ENCODE measurements at places on chromosomes 12 and 14.
A peak's percentile ranks its signal among the peaks of the same experiment; 100 is the strongest.

DNA sequence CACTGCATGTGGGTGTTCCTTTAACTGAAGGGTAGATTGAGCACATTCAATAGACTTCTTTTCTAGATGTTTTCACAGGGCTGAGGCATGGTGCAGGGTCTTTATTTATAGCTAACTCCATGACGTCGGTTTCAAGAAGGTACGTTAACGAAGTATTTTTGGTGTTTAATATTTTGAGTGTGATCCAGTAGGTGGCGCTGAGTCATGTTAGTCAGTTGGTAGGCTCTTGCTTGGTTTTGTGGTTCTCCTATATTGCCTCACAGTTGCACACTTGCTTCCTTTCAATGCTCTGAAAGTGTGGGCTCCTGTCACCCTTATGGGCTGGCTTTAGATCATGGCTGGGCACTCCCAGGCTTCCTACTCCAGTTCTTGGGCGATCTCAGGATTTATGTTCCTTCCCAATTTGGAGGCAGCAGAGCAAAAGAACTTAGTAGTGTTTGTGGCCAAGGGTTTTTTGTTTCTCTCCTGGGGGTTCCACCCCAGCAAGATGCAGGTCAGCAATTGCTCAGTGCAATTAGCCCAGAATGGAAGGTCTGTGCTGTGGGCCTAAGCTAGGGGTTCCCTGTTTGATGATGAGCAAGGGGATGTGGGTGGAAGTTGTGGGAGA is 471.6 kb upstream of the FOXG1 start:
- peak; percentile 70 for DNase-seq

- no peak for DNase-seq
These were observed 20.4 kb downstream of the ASB2 start for GRCh38 chr14:93955850-93956481.

DNA sequence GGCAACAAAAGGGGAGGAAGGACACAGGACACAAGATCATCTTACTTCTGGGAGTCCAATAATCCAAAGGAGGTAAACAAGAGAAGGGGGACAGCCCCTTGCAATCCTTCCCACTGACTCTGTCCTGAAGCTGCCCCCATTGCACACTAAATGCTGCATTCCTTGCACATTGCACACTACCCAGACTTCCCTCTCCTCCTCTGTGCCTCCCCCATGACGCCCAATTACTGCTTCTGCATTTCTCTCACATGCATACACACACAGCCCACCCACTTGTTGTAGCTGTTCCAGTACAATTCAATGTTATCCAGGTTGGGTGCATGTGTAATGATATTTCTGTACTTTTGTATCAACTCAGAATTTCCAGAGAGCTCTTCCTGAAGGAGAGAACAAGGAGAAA is 5.5 kb downstream of the NDRG2 start:
- no peak for DNase-seq

GRCh38 chr12:76489737-76490136 is 69.8 kb downstream of the OSBPL8 start:
- DNase-seq = no peak

DNA sequence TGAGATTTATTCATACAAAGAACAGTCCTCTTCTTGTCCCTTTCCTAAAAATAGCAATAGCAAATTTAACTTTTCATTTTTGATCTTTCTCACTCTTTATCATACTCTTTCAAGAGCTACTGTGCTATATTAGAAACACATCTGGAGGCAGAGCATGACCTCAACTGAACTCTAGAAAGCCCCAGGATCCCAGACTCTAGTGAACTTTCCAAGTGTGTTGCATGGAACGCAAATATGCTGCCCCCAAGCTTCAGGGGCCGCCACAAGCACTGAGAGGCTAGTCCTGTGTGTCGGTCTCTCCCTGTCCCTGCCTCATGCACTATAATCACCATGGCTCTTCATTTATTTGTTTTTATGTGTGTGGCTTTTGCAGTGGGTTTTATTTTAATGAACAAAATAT is 38.7 kb upstream of the ZNF641 start:
- DNase-seq = no peak

DNA sequence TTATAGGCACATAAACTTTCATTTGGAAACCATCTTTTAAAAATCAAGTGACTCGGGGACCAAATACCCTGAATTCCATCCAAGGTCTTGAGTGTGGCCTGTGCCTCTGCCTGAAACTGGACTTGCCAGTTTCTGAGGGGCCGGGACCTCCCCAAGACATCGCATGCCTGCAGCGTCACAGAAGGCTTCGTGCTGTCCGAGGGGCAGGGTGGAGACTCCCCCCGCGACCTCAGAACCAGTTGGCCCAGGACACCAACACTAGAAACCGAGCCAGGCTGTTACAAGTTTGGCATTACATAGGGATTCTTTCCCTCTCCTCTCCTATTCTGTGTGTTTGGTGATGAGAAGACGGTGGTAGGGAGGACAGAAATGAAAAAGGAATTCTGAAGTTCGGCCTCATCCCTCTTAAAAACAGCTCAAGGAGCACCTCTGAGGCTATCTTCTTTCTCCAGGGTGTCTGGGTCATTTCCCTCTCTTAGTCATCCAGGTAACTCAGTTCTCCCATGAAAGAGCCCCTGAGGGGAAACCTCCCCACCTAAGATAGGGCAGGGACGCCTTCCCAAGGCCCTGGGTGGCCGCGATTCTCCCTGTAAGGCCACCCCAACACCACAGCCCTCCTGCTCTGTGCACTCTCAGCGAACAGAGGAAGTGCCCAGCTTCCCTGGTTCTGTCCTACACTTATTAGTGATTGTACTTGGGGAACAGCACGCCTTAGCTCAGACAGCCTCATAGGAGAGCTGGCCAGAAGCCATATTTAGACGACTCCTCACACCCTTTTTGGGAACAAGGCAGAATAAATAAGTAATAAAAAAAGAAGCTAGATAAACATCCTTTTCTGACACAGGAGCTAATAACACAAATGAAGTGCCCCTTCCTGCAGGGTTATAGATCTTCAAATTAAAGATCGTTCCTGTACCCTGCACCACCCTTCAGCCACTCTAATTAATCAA is 93.8 kb downstream of the BCL11B start:
- DNase-seq = no peak

DNA sequence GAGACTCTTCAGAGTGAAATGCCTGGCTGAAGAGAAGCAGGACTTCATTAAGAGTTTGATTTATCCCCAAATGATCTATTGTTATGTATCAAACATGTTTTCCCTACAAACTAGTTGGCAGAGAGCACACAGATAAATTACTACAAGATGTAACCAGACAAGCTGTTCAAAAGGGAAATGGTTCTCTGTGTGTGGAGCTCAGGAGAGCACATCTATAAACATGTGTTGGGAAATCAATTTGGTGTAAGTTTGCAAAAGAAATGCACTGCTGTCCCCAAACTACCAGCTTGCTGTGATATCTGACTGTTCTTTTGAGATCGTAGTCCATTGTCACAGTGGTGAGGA is 159.2 kb downstream of the PAH start:
- no peak for DNase-seq

GRCh38 chr12:1915082-1915968 is 3.1 kb downstream of the CACNA2D4 start:
- DNase-seq = no peak

- peak; percentile 51 for DNase-seq
These were observed 456.2 kb downstream of the FOXG1 start for GRCh38 chr14:29222671-29223268.

- DNase-seq = no peak
These were observed 46.7 kb downstream of the PROX2 start for GRCh38 chr14:74829251-74829650.

- no peak for DNase-seq
These were observed 9.1 kb upstream of the SERPINA11 start for GRCh38 chr14:94461526-94462218.

DNA sequence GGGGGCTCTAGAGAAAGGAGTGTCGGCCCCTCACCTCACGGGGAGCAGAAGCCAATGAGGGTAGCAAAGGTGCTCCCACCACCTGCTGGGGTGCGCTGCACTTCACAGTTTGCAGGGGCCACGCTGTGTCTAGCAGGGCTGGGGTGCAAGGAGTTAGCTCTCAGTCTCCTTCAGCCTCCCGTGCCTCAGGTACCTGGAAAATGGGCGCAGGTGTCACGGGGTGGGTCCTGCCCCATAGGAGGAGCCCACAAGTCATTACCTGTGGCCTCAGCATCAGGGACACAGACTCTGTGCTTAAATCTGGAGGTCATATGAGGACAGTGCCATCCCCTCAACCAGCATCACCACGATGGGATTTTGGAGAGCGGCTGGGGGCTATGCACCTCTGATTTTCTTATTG is 326.7 kb downstream of the ADGRD1 start:
- no peak for DNase-seq

- no peak for DNase-seq
These were observed 102.0 kb downstream of the DIP2B start for GRCh38 chr12:50606675-50607375.

DNA sequence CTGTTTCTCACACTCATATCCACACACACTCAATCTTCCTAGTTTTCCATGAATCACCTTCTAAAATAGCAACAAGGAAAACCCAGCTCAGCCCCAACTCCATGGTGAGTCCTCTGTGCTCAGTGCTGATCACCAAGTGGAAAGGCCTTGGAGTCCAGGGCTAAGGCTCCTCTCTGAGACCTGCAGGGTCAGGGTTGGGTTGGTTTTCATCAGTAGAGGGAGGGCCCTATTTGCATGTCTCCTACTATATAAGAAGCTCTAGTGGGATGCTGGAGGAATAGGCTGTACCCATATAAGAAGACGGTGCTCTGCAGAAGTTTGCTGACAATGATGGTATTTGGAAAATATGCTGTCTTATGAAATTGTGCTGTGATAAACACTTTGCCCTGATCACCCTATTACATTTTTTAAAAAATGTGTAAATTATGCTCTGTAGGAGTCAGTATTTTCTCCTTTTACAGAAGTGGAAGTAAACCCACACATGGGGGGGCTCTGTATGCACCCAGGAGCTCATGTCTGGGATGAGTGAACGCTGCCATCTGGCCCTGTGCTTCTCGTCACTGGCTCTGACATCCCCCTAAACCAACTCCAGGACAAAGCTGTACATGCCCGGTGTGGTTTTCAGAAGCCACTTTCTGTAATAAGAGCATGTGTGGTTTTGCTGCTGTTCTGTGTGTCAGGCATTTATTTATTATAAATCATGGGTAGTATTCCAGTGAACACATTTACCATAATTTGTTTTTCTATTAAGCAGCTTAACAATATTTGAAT is 536.3 kb downstream of the TMEM121 start:
- no peak for DNase-seq

All from GM23338 (cell line).